ENCODE measurements at places on chromosomes 1 and 21. TPM values are rescaled to one million over a fixed set of nuclear protein-coding genes. Genes with fewer than 3 reads are reported as not detected.

CHI3L2 gene
- total RNA-seq, result 8.0 TPM

DNA sequence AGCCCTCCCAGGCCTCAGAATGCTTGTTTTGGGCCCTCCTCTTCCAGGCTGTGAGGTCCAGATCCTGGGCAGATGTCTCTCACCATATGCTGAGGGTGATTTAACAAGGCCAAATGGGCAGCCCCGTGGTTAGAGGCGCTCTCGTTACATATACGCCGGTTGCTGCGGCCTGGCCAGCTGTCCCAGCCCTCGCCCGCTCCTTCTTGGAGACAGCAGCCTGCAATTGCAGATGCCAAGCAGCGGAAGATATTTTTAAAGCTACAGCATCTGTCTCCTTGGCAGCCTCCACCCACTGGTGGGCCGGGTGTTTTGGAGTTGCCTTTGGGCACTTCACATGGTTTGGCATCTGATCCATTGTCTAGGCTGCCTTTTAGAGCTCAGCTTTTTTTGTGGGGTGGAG is 178.8 kb upstream of the NFIA start:
- H3K36me3 ChIP-seq, result no peaks in the 10 kb centered on the region
- H3K27me3 ChIP-seq, result no peaks in the 10 kb centered on the region
- DNase-seq, result peak; percentile 47
- H3K4me3 ChIP-seq, result no peak overlapping the region

DNA sequence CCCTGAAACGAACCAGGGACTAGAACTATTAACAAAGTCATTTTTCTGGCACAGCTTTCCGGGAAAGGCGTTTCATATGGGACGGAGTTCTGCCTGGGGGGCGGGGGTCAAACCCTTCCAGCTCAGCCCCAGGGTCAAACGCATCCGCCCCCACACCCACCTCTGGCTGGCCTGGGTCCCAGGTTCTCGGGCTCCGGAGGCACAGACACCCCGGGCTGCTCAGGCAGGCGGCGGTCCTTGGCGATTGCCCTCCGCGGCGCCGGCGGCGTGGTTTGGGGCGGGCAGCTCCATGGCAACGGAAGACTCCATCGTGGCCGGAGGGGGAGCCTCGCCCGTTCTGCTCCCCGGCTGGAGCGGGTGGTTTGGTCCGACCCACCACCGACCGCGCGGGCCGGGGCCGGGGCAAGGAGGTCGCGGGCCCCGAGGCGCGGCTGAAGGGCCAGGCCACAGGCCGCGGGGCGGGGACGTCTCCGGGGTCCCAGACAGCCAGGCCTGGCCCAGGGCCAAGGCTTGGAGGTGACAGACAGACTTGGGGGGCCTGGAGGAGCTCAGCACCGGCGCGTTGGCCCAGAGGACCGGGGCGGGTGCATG is at the start of gene CFAP74:
Gene CFAP74 (minus strand): TSS at position 246 of the 591 bp plus-strand sequence. CDS start 12,830 bp downstream, outside the sequence.
- DNase-seq, result peak; percentile 80
- H3K27me3 ChIP-seq, result peaks cover 88% of the 10 kb centered on the region
- H3K4me3 ChIP-seq, result no peak within 1 kb of the TSS
- no peaks in the 10 kb centered on the region for H3K36me3 ChIP-seq
- no peaks in the 10 kb centered on the region for H3K4me1 ChIP-seq
- H3K27ac ChIP-seq, result no peak within 1 kb of the TSS

DNA sequence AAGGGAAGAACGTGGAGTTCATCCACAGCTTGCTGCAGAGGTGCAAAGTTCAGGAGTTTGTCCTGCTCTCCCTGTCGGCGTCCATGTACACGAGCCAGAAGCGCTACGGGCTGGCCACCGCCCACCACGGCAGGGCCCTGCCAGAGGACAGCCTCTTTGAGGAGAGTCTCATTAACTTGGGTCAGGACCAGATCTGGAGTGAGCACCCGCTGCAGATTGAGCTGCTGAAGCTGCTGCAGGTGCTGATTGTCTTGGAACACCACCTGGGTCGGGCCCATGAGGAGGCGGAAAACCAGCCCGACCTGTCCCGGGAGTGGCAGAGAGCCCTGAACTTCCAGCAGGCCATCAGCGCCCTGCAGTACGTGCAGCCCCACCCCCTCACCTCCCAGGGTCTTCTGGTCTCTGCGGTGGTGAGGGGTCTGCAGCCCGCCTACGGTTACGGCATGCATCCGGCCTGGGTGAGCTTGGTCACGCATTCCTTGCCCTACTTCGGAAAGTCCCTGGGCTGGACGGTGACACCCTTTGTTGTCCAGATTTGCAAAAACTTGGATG is 73.8 kb upstream of the MORC3 start:
- DNase-seq, result no peak
- no peaks in the 10 kb centered on the region for H3K27me3 ChIP-seq
- no peaks in the 10 kb centered on the region for H3K4me1 ChIP-seq
- H3K27ac ChIP-seq, result no peak overlapping the region
- no peak overlapping the region for H3K4me3 ChIP-seq
